ENCODE measurements at places on chromosomes 3 and 15. TPM values are rescaled to one million over a fixed set of nuclear protein-coding genes. Genes with fewer than 3 reads are reported as not detected.
A peak's percentile ranks its signal among the peaks of the same experiment; 100 is the strongest.

The LRRC2 gene
- 2.3 TPM for total RNA-seq

The MELTF gene
- 42.9 TPM for total RNA-seq

The CFAP92 gene
- 1.4 TPM for total RNA-seq

The SAMD7 gene
- not detected for total RNA-seq

The DGKG gene
- total RNA-seq, result 1.8 TPM

The RAD18 gene
- total RNA-seq, result 9.0 TPM

The ZBED2 gene
- 2.3 TPM for total RNA-seq

The CCR3 gene
- total RNA-seq, result 6.3 TPM

The TGM5 gene
- total RNA-seq, result 62.9 TPM

The IP6K2 gene
- total RNA-seq, result 269 TPM

The LEKR1 gene
- 3.4 TPM for total RNA-seq

- H3K4me3 ChIP-seq, result no peak overlapping the region
- no peaks in the 10 kb centered on the region for H3K27me3 ChIP-seq
- H3K27ac ChIP-seq, result no peak overlapping the region
- no peak for DNase-seq
- H3K36me3 ChIP-seq, result no peaks in the 10 kb centered on the region
Measured at GRCh38 chr3:183214277-183214612, 38.8 kb upstream of the B3GNT5 start.

- peaks cover 17% of the 10 kb centered on the region for H3K4me1 ChIP-seq
- DNase-seq, result no peak
- H3K27ac ChIP-seq, result no peak overlapping the region
- no peaks in the 10 kb centered on the region for H3K36me3 ChIP-seq
- no peak overlapping the region for H3K4me3 ChIP-seq
- H3K27me3 ChIP-seq, result no peaks in the 10 kb centered on the region
Measured at GRCh38 chr3:31946484-31947081, 34.5 kb downstream of the OSBPL10 start.

- H3K4me1 ChIP-seq, result peaks cover 27% of the 10 kb centered on the region
- no peak overlapping the region for H3K4me3 ChIP-seq
- H3K36me3 ChIP-seq, result no peaks in the 10 kb centered on the region
Measured at GRCh38 chr3:24388159-24388558, 106.5 kb downstream of the THRB start.

DNA sequence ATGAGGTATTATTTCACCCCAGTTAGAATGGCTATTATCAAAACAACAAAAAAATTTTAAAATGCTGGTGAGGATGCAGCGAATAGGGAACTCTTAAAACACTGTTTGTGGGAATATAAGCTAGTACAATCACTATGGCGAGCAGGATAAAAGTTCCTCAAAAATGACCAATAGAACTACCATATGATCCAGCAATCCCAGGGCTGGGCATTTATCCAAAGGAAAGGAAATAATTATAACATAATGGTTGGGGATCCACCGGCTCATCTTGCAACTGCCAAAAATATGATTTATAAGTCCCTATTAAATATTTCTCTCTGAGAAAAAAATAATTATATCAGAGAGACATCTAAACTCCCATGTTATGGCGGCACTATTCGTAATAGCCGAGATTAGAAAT, 127.6 kb upstream of the MME start:
- DNase-seq, result no peak
- no peaks in the 10 kb centered on the region for H3K36me3 ChIP-seq
- H3K27me3 ChIP-seq, result no peaks in the 10 kb centered on the region

DNA sequence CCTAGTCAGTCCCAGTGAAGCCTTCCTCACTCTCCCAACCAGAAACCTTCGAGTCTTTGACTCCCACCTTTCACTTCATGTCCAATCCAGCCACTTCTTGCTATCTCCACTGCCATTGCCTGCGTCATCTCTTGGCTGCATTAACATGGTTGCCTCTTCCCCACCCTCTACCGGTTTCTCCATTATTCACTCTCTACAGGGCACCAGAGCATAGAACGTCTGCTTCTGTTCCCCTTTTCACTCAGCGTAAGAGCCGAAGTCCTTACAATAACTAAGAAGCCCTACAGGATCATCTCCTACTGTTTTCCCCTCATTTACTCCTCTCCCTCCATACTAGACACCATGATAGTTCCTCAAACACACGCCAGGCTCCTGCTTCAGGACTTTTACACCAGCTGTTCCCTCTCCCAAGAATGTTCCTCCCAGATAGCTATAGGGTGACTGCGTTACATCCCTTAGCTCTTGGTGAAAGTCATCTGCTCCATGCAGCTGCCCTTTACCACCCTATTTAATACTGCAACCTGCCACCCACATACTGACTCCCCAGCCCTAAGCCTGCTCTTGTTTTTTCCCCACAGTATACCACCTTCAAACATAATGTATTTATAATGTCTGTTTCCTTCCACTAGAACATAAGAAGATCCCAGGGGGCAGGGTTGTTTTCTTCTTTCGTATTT, 30.9 kb downstream of the RCN2 start:
- no peak overlapping the region for H3K4me3 ChIP-seq
- H3K4me1 ChIP-seq, result peaks cover under 1% of the 10 kb centered on the region
- H3K36me3 ChIP-seq, result no peaks in the 10 kb centered on the region
- DNase-seq, result no peak
- no peaks in the 10 kb centered on the region for H3K27me3 ChIP-seq

- H3K4me3 ChIP-seq, result peak overlapping the region; percentile 94
- H3K27me3 ChIP-seq, result no peaks in the 10 kb centered on the region
- DNase-seq, result no peak
- H3K36me3 ChIP-seq, result no peaks in the 10 kb centered on the region
Measured at GRCh38 chr15:31328428-31328968, 1.9 kb downstream of the KLF13 start.

DNA sequence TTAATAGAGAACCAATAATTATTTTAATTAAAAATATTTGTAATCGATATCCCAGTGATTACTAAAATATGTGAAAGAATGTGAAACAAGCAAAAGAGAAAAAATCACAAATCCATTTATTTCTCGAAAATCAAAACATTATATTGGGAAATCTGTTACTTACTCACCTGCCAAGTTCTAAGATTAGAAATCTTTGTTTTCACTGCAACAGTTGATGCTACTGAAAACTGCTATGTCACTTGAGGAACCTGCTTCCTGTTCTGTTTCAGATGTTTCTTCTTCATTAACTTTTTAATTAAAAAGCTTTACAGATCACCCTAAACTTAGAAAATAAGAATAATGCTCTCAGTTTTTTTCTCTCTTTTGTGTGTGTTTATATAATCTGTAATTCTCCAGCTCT, 13.7 kb upstream of the DPH6 start:
- H3K27ac ChIP-seq, result no peak overlapping the region
- H3K4me1 ChIP-seq, result no peaks in the 10 kb centered on the region
- H3K36me3 ChIP-seq, result no peaks in the 10 kb centered on the region
- H3K27me3 ChIP-seq, result no peaks in the 10 kb centered on the region
- no peak overlapping the region for H3K4me3 ChIP-seq
- no peak for DNase-seq

- H3K36me3 ChIP-seq, result no peaks in the 10 kb centered on the region
- H3K4me3 ChIP-seq, result no peak overlapping the region
- no peaks in the 10 kb centered on the region for H3K27me3 ChIP-seq
Measured at GRCh38 chr3:188975600-188976314, 196.0 kb upstream of the TPRG1 start.

DNA sequence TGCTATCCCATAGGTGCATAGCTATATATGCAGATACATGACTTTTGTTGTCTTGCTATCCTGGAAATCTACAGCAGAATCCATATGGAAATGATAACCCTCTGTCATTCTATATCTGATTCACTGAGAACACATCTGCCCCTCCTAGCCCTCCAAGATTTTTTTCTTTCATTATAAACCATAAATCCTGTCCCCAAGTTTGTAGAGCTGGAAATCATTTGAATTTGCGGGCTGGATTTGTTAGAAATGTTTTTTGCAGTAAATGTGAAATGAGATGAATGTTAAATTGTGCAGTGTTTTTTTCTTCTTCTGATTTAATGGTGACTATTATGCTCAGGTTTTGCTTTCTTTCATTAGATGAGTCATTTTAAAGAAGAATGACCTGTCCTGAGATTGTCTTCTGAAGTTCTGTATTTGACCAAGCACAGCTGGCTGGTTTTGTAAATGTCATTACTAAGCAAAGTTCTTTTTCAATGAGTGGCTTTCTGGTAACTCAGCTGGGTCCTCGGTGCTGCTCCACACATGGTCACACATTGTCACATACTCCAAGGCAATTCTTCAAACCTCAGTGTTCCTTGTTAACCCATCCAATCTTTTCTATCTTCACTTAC, 25.3 kb upstream of the ABHD17C start:
- H3K36me3 ChIP-seq, result no peaks in the 10 kb centered on the region
- H3K4me3 ChIP-seq, result no peak overlapping the region
- H3K27me3 ChIP-seq, result no peaks in the 10 kb centered on the region
- no peak for DNase-seq
- no peak overlapping the region for H3K27ac ChIP-seq

GRCh38 chr3:2680236-2680635, 429.9 kb downstream of the IL5RA start:
- H3K27me3 ChIP-seq, result no peaks in the 10 kb centered on the region
- no peak for DNase-seq
- H3K4me3 ChIP-seq, result no peak overlapping the region
- H3K4me1 ChIP-seq, result no peaks in the 10 kb centered on the region
- no peaks in the 10 kb centered on the region for H3K36me3 ChIP-seq

DNA sequence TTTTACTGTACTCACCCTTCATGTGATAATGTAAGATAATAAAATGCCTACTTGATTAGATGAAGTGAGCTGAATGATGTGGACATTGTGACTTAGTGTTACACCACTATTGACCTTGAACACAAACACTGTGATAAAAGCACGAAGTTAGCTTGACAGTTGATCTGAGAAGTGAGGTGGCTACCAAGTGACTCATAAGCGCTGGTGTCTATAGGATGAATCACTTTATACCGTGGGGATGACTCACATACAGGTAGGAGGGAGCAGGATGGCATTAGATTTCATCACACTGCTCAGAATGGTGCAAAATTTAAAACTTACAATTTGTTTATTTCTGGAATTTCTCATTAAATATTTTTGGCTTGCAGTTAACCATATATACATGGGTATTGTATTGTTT, 174.7 kb upstream of the CNTN3 start:
- no peak for DNase-seq
- H3K4me3 ChIP-seq, result no peak overlapping the region
- no peaks in the 10 kb centered on the region for H3K36me3 ChIP-seq

DNA sequence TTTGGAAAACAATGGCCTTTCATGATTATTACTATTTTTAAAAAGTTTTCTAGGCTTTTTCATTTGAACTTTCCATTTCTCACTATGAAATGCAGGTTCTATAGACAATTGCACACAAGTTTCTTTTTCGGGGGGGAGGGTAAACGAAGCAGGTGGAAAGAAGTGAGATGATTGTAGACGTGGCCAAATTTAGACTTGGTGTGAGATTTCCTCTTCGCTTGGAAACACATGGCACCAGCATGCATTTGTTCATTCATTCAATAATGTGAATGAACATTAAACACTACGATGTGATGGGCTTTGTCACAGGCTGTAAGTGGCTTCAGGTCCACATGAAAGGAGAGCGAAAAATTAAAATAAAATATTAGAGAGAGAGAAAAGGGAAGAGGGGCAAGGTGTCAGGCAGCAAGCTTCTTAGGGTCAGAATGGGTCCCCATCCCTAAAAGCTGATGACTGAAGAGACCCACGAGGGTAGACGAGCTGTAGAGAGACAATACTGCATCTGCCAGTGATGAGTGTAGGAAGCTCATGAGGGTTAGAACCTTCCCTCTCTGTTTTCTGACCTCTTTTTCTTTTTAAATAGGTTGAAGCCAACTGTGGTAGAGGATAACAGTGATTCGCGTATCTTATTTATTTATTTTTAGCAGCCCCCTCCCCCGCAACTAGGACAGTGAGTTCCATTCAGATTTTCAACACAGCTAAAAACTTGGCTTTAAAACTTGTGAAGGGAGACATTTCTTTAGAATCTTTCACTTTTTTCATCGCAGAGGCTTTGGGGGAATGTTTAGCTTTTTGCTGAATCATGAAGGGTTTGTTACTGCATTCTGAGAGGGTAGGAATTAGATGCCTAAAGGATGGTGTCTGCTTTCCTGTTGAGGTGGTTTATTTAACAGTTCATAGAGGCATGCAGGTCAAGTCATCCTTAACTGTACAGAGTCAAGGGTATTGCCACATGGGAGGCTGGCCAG, 36.2 kb downstream of the GAP43 start:
- no peaks in the 10 kb centered on the region for H3K36me3 ChIP-seq
- peaks cover 18% of the 10 kb centered on the region for H3K4me1 ChIP-seq
- no peaks in the 10 kb centered on the region for H3K27me3 ChIP-seq
- peak overlapping the region; percentile 91 for H3K27ac ChIP-seq

GRCh38 chr3:106067711-106068110, 198.9 kb upstream of the CBLB start:
- DNase-seq, result no peak
- no peak overlapping the region for H3K4me3 ChIP-seq
- H3K27me3 ChIP-seq, result no peaks in the 10 kb centered on the region
- H3K4me1 ChIP-seq, result no peaks in the 10 kb centered on the region
- no peaks in the 10 kb centered on the region for H3K36me3 ChIP-seq

- H3K4me3 ChIP-seq, result no peak overlapping the region
- H3K27ac ChIP-seq, result no peak overlapping the region
- no peaks in the 10 kb centered on the region for H3K27me3 ChIP-seq
- no peaks in the 10 kb centered on the region for H3K4me1 ChIP-seq
- DNase-seq, result no peak
Measured at GRCh38 chr15:25993506-25993905, 130.4 kb upstream of the ATP10A start.

GRCh38 chr15:48472756-48473155, 141.5 kb downstream of the DUT start:
- H3K4me3 ChIP-seq, result no peak overlapping the region
- no peak overlapping the region for H3K27ac ChIP-seq
- H3K27me3 ChIP-seq, result no peaks in the 10 kb centered on the region
- DNase-seq, result no peak

- no peak overlapping the region for H3K4me3 ChIP-seq
- H3K27me3 ChIP-seq, result no peaks in the 10 kb centered on the region
- peak; percentile 30 for DNase-seq
- H3K4me1 ChIP-seq, result no peaks in the 10 kb centered on the region
- no peak overlapping the region for H3K27ac ChIP-seq
- no peaks in the 10 kb centered on the region for H3K36me3 ChIP-seq
Measured at GRCh38 chr3:138441256-138441655, 6.8 kb downstream of the ESYT3 start.

- H3K4me3 ChIP-seq, result no peak overlapping the region
- no peaks in the 10 kb centered on the region for H3K4me1 ChIP-seq
- H3K27me3 ChIP-seq, result no peaks in the 10 kb centered on the region
- no peaks in the 10 kb centered on the region for H3K36me3 ChIP-seq
Measured at GRCh38 chr3:101984356-101984755, 135.0 kb downstream of the NFKBIZ start.

GRCh38 chr15:31358957-31359701, 32.5 kb downstream of the KLF13 start:
- peaks cover 99% of the 10 kb centered on the region for H3K4me1 ChIP-seq
- H3K27me3 ChIP-seq, result no peaks in the 10 kb centered on the region
- H3K4me3 ChIP-seq, result no peak overlapping the region
- no peak overlapping the region for H3K27ac ChIP-seq

All from suprapubic skin (tissue), 4 donors.